ENCODE measurements at places on chromosomes 5 and 9.
A peak's percentile ranks its signal among the peaks of the same experiment; 100 is the strongest.

- no peak for DNase-seq
Observed at GRCh38 chr9:8521112-8521511, 721.5 kb upstream of the DMAC1 start.

- no peak for DNase-seq
Observed at GRCh38 chr5:149609640-149610219, 28.4 kb downstream of the ARHGEF37 start.

DNA sequence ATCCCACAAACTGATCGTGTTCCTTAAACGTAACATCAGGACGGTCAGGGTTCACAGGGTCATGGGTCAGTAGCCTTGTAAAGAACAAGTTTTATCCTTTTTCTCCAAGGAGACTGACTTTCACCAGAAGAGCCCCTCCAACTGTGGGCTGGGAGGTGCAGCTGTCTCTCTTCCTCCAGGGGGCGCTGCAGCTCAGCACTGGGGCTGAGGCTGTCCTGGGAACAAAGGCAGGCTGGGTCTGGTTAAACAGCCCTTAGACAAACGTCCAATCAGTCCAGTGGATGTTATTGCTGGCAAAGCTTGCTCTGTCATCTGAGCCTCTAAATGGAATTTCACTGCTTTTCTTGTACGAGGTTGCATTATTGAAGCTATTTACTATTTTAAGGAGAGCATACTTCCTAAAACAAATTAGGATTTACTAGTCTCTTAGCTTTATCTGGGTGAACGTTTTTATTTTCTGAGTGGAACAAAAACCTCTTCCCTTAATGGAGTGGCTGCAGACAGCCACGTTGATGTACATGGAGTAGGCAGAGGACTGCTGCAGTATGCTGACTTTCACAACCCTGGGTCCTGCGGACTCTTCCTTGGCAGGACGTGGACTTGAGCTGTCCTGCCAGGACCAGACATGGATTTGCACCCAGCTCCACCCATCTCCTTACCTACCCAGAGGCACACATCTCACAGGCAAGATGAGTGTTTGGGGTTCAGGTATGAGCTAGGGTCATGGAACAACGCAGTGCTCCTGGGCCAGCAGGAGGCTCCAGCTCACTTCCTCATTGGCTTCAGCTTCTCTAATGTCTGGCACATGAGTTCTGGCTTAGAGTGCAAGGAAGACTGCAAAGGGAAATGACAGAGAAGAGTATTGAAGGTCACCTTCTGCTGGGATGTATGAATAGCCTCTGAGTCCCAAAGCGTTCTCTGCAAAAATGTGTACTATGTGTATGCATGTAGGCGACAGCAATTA is 7.8 kb downstream of the EXOSC2 start:
- DNase-seq: peak; percentile 79

GRCh38 chr5:42612750-42613366 is 143.8 kb upstream of the CCDC152 start:
- no peak for DNase-seq

DNA sequence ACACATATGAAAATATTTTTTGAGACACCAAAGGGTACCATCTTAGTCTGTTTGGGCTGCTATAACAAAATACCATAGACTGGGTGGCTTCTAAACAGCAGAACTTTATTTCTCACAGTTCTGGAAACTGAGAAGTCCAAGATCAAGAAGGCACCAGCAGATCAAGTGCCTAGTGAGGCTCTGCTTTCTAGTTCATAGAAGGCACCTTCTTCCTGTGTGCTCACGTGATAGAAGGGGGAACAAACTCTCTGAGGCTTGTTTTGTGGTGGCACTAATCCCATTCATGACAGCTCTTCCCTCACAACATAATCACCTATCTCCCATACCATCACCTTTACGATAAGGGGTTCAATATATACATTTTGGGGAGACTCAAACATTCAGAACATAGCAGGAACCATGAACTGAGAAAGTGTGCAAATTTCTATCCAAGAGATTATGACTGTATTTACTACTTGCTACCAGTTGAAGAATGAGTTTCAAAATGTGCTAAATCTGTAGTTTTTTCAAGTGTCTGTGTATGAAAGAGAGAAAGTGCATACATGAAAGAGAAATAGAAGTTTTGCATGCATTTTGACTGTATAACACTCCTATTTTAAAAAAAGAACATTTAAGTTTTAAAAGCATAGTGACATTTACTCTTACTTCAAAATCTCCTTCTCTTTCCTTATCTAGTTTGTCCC is 207.3 kb downstream of the PARP8 start:
- no peak for DNase-seq

DNA sequence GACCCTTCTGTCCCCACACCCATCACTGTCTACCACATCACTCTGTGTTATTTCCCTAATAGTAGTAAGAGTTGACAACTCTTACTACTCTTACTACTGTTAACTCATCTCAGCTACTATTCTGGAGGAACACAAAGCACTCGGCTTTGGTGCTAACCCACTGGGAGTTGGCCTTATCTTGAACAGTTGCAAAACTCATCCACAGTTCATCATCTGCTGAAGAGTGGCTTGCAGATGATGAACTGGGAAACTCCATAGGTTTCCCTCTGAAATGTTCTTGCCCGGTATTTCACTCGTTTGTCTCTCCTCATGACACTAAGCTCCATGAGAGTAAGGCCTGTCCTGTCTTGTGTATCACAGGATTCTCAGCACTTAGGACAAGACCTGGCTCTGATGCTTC is 221.4 kb downstream of the NR3C1 start:
- no peak for DNase-seq

GRCh38 chr5:108696951-108697715 is 50.6 kb upstream of the FER start:
- no peak for DNase-seq

GRCh38 chr9:127990554-127990953 is 9.8 kb upstream of the EEIG1 start:
- DNase-seq: no peak

- DNase-seq: no peak
Observed at GRCh38 chr9:130276955-130277354, 11.4 kb downstream of the HMCN2 start.

GRCh38 chr9:113599646-113600022 is 136.1 kb downstream of the RGS3 start:
- DNase-seq: no peak

DNA sequence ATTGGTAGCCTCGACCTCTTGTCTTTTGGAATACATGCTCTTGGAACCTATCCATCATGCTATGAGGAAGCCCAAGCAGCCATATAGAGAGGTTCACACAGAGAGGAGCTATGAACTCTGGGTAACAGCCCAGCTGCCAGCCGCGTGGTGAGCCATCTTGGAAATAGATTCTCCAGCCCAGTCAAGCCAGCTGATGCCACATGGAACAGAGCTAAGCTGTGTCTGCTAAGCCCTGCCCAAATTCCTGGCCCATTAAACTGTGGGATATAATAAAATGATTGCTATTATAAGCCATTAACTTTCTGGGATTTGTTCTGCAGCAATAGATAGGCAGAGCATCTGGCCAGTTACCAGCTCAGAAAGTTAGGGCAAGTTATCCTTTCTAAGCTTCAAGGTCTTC is 4.9 kb upstream of the PRUNE2 start:
- DNase-seq: no peak

Data from iPS-NIHi11 (cell line).